ENCODE measurements at places on chromosomes 16 and 17. TPM values are rescaled to one million over a fixed set of nuclear protein-coding genes. Genes with fewer than 3 reads are reported as not detected.

DNA sequence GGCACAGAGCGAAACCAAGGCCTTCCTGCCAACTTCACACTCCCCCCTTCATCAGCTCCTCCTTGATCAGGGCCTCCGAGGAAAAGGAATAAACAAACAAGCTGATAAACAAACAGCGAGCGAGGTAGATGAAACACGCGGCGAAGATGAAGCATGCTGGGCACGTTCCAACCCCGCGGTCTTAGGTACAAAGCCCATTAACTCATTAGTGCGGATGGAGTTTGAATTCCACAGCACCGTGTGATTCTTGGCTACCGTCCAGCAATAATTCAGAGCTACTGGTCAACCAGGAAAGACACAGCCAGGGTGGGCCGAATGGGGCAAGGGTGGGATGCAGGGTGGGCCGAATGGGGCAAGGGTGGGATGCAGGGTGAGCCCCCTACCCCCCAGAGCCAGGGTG lies 67.3 kb downstream of the RBFOX3 start:
- no peak overlapping the region for H3K27ac ChIP-seq
- H3K36me3 ChIP-seq = no peaks in the 10 kb centered on the region
- H3K27me3 ChIP-seq = peaks cover 8% of the 10 kb centered on the region
- no peaks in the 10 kb centered on the region for H3K4me1 ChIP-seq
- no peak overlapping the region for H3K4me3 ChIP-seq

Gene OR3A1
- 0.82 TPM for total RNA-seq

DNA sequence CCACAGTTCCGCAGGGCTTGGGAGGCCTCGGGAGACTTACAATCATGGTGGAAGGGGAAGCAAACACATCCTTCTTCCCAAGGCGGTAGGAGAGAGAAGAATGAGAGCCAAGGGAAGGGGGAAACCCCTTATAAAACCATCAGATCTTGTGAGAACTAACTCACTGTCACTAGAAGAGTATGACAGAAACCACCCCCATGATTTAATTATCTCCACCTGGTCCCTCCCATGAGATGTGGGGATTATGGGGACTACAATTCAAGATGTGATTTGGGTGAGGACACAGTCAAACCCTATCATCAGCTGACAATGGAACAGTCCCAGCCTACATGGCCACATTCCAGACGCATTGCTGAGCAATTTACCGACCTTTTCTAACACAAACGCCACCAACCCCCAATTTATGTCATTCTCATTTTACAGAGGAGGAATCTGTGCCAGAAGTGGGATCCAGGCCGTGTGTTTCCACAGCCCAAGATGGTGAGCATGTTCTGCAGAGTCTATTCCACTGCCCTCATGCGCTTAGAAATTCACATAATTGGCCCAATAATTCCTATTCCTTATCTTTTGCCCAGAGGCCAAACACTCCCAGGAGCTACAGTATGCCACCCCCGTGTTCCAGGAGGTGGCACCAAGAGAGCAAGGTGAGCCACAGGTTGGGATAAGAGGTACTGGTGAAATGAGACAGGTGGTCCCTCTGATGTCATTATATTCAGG lies 17.3 kb downstream of the MILR1 start:
- no peak overlapping the region for H3K27ac ChIP-seq
- no peaks in the 10 kb centered on the region for H3K36me3 ChIP-seq
- H3K27me3 ChIP-seq = no peaks in the 10 kb centered on the region
- no peak for DNase-seq

DNA sequence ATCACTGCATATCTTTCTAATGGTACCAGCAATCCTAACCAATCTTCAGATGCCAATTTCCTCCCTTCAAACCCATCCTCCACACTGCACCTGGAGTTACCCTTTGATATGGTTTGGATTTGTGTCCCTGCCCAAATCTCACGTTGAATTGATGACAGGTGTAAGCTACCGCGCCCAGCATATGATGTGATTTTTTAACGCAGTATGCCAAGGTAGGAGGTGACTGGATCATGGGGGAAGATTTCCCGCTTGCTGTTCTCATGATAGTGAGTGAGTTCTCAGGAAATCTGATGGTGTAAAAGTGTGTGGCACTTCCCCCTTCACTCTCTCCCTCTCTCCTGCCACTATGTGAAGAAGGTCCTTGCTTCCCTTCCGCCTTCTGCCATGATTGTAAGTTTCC lies 57.0 kb downstream of the TOX3 start:
- no peak overlapping the region for H3K4me3 ChIP-seq
- H3K36me3 ChIP-seq = no peaks in the 10 kb centered on the region
- H3K27ac ChIP-seq = no peak overlapping the region
- H3K4me1 ChIP-seq = no peaks in the 10 kb centered on the region
- DNase-seq = no peak
